Right cardiac atrium (tissue), 5 donors: ENCODE measurements at places on chromosomes 5 and 9. TPM values are rescaled to one million over a fixed set of nuclear protein-coding genes. Genes with fewer than 3 reads are reported as not detected.

GRCh38 chr9:10843151-10843550 is 230.3 kb upstream of the PTPRD start:
- DNase-seq: no peak

DNA sequence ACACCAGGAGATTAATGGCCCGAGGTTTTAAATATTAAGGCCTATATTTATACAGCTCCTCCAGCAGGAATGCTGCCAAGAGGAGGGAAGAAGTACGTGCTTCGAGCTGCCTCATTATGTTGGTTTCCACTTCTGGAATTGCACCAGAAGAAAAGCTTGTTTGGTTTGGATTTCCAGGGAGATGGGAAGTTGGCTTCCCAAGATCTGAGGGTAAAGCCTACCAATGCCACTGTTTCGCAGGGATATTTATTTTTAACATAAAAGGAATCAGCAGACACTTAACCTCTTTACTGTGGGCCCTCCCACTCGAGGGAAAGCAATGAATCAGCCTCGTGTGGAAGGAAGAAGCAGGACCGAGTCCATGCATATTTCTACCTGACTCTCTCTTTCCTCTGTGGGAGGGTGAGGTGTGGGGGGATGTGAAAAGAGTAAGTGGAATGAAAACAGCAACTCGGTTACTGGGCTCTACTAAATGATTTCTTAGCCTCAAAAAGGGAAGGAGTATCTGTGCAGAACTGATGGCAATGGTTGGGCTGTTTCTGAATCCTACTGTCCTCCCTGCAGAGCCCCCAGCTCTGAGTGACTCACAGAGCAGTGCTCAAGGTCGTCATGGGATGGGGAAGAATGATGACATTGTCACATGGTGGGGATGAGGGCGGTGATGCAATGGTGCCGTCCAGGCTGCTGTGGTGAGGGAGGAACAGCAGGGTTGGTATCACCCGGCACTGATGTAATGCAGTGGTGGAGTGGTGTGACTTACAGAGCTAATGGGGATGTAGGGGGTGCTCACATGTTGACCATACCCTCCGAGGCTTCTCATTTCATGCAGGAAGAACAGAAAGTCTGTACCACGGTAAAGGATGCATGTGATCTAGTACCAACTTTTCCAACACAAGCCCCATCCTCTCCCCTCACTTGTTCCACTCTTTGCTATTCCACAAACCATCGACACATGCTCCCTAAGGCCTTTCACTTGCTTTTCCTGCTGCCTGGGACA is 215.0 kb upstream of the PANK3 start:
- peak; percentile 37 for DNase-seq

GRCh38 chr5:61089351-61089750 is 72.9 kb downstream of the SMIM15 start:
- DNase-seq: no peak

DNA sequence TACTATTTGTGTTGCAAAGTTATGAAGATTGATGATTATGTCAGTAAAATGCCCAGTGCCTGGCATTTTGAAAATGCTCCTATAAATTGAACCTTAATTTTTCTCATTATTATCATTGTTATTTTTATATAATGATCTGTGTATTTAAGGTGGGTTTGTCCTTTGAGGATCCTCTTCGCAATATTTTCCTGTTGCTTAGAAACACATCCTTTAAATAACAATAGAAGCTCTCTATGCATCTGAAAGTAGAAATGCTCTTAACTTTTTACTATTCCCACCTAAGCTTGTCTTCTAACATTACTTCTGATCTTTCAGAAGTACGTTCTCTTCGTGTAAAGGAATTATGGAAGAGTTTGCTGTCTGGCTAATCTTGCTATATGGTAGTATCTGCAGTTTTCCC is 214.7 kb upstream of the TLX3 start:
- no peak for DNase-seq

Gene PKD2L2
- 0.71 TPM for total RNA-seq

GRCh38 chr5:138611678-138612218 is 36.5 kb upstream of the HSPA9 start:
- no peak for DNase-seq

DNA sequence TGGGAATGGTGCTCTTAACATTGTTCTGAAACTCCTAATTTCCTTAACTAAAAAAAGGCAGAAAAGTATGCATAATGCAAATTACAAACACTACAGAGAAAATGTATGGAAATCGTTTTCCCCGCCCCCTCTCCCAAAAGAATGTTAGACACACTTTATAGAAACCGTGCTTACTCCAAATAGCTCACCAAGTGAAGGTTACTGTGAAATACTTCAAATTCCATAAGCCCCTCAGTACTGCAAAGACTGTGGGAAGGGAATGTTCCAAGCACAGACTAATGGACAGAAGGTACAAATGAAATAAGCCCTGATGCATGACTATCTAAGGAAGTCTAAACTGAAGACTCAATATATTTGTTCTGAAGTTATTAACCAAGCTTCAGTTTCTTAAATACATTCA is 12.5 kb downstream of the MAPKAP1 start:
- no peak for DNase-seq

DNA sequence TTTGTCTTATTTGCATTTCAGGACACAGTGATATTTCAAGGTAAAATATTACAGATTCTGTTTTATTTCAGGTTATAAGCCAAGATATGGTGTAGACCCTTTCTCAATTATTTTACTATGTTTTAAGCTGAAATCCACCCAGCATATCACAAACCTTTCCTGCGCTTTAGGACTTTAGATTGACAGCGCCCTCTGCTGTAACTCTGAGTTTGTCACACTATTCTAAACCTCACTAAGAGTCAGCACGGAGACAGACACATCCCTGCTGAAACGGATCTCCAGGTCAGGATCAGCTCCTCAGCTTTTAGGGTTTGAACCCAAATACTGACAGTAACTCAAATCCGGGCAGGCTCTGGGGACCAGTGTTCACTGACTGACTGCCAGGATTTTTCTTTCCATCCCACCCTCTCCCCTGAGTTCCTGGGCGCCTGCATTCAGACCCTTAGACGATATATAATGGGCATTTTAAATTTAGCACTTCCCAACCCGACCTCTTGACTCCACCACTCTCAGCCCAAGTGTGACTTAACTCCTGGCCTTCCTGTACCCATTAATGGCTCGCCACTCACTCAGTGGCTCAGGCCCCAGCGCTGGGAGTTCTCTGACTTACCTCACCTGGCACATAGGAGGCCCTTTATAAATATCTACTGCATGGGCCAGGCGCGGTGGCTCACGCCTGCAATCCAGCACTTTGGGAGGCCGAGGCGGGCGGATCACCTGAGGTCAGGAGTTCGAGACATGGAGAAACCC is 33.5 kb downstream of the TLX3 start:
- no peak for DNase-seq

Gene FAM221B
- not detected for total RNA-seq

Gene BTNL8
- total RNA-seq: 0.31 TPM

- DNase-seq: no peak
These were observed 548.5 kb downstream of the MTRR start for GRCh38 chr5:8417316-8418048.

- no peak for DNase-seq
These were observed 223.1 kb upstream of the DAP start for GRCh38 chr5:10984021-10984715.

Gene PCDHA8
- 0.06 TPM for total RNA-seq

- DNase-seq: no peak
These were observed 113.5 kb upstream of the WWC1 start for GRCh38 chr5:168177831-168178450.

GRCh38 chr5:5421961-5422818 is at the start of gene ICE1:
TSS of gene ICE1 (plus strand) at chr5:5422677. CDS start at chr5:5422916, 239 bp downstream.
- DNase-seq: peak; percentile 99

GRCh38 chr5:26031481-26031880 is 1006.9 kb downstream of the CDH9 start:
- no peak for DNase-seq

GRCh38 chr5:27130587-27130986 is 92.2 kb upstream of the CDH9 start:
- DNase-seq: no peak

DNA sequence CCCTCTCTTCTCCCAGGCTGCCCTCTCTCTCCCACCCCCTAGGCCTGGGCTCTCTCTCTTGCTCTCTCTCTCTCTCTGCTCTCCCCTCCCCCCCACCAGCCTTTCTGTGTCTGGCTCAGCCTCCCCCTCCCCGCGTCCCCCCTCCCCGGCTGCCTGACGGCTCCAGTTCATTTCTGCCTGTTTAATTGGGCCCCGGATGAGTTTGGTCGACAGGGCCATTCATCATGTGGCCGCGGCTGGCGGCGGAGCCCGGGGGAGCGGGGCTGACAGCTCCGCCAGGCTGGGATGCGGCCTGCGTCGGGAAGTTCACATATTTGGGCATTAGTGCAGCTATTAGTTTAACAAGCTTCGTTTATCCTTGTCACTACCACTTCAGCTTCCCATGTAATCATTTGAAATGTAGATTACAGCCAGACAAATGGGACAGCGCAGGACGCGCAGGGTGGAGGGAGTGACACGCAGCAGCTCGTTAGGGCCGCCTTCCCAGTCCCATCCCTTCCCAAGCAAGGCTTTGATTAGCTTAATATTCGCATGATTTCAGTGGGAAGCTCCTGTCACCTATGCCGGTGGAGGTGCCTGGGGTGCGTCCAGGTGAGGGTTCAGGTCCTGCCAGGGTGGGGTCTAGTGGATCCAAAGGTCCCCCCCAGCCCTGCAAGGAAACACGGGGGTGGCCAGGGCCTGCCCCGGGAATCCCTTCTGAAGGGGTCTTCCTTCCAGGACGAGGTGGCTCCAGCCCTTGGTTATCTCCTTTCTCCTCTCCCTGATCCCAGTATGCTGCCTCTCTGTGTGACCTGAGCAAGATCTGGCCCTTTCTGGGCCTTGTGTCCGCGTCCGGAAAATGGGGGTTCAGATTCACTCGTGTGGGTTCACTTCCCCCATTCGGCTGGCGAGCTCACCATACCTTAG is 214.8 kb downstream of the PAX5 start:
- peak; percentile 63 for DNase-seq

Gene NRG2
- 1.9 TPM for total RNA-seq

Gene SAPCD2
- total RNA-seq: 0.14 TPM

- peak; percentile 51 for DNase-seq
These were observed 78.4 kb upstream of the DAB2 start for GRCh38 chr5:39503155-39503554.

DNA sequence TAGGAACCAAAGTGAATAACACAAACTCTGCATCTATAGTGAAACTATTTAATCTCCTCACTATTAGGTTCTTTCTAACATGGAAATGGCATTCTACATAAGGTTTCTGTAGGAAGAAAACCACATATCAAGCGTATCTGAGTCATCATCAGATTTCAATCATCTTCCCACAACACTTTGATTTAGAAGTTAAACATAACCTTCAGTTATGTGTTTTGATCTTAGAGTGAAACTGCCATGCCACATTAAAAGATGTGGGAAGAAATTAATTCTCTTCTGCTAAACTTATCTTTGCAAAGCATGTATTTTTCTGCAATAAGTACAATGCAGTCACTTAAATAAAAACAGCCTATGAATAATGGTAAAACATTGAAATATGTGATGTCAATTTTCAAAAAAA is 55.0 kb downstream of the MEF2C start:
- no peak for DNase-seq

Gene ARL10
- total RNA-seq: 8.0 TPM

- DNase-seq: no peak
These were observed 720.7 kb upstream of the FAM174A start for GRCh38 chr5:99814321-99815063.

Gene LECT2
- not detected for total RNA-seq

Gene WDR38
- total RNA-seq: not detected

- no peak for DNase-seq
These were observed 135.4 kb downstream of the WDR41 start for GRCh38 chr5:77356740-77357139.

- DNase-seq: no peak
These were observed 86.0 kb upstream of the ZNF618 start for GRCh38 chr9:113790093-113790492.

DNA sequence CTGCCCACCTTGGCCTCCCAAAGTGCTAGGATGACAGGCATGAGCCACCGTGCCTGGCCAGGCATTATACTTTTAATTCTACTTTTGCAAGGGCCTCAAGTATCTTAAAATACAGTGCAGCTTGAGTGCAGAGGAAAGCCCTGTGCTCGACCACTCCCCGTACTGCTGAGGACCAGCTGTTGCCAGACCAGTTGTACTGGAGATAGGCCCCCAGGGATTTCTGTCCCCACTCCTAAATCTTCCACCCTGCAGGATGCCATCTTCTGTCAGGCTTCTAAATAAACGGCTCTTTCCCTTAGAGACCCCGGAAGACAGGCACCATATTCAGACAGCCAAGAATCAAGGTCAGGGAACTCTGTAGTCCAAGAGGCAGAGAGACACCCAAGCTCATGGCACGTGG is 16.6 kb upstream of the PSMD5 start:
- DNase-seq: no peak

DNA sequence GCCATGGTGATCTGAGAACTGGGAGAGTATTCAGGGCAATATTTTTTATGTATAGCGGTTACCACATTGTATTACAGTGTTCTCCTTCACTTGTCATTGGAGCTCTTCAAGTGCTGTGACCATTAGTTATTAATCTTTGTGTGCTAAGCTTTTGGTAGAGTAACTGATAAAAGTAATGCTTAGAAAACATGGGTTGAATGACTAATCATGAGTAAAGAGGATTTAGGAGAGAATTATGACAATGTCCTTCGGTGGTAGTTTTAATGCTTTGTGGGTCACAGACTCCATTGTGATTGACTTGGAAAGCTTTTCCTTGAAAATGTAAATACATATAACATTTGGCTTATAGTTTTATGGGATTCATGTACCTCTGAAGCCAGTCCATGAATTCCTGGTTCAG is 21.4 kb downstream of the TGFBR1 start:
- no peak for DNase-seq

DNA sequence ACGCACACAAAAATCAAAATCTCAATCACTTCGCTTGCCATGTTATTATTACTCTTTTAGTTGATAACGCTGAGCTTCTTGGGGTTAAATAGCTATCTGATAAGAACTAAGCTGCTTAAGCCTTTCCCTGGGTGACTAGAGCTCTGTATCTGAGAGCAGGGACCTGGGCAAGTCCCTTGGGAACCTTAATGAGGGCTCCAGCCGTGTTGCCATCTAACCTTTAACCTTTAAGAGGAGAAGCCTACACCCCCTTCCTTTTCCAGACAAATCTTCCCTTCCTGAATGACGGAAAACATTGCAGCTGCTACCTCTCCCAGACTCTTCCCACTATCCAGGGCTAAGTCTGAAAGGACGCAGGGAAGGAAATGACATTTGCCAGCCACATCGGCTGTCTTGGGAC is 216.5 kb upstream of the RAI14 start:
- DNase-seq: no peak

Gene NDFIP1
- total RNA-seq: 68.2 TPM

Gene NEURL1B
- total RNA-seq: 18.5 TPM

Gene ANXA1
- 94.3 TPM for total RNA-seq

Gene PSIP1
- total RNA-seq: 36.4 TPM

Gene TMEM215
- 0.29 TPM for total RNA-seq

GRCh38 chr5:56350597-56351170 is 117.6 kb upstream of the ANKRD55 start:
- peak; percentile 83 for DNase-seq

- no peak for DNase-seq
These were observed 275.2 kb upstream of the IRX1 start for GRCh38 chr5:3320317-3320875.

Gene SH3PXD2B
- 8.4 TPM for total RNA-seq

Gene GPX3
- total RNA-seq: 1,476 TPM
